ENCODE measurements at places on chromosomes 2 and 18.

DNA sequence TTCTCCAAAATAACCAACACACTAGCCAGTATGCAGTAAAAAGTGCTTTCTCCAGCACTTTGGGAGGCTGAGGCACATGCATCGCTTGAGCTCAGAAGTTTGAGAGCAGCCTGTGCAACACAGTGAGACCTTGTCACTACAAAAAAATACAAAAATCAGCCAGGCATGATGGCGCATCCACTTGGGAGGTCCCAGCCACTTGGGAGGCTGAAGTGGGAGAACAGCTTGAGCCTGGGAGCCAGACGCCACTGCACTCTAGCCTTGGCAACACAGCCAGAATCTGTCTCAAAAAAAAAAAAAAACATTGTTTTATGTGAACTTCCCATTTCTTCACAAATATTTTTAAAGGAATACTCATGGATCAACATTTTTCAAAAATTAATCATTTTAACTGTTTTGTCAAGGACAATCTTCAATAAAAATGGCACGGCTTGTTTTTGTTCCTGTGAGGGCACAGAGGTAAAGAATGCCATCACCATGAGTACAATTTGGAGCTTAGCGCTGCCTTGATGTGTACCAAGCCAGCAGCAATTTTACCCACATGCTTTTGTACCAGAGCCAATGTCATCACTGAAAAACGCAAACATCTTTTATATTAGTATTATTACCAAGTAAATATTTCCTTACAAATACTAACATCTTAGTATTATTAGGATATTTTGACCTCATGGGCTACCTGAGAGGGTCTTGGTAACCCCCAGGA, 26.7 kb downstream of the RAB1A start:
- peaks cover 23% of the 10 kb centered on the region for H3K4me1 ChIP-seq
- no peaks in the 10 kb centered on the region for H3K27me3 ChIP-seq
- H3K36me3 ChIP-seq, result peaks cover 17% of the 10 kb centered on the region

GRCh38 chr18:23487738-23488570, 15.4 kb upstream of the RMC1 start:
- H3K36me3 ChIP-seq, result no peaks in the 10 kb centered on the region
- H3K4me3 ChIP-seq, result peak overlapping the region; percentile 60
- DNase-seq, result no peak
- H3K27ac ChIP-seq, result peak overlapping the region; percentile 91
- H3K27me3 ChIP-seq, result no peaks in the 10 kb centered on the region

GRCh38 chr2:134668821-134669220, 50.0 kb downstream of the TMEM163 start:
- no peaks in the 10 kb centered on the region for H3K27me3 ChIP-seq
- H3K4me3 ChIP-seq, result no peak overlapping the region
- DNase-seq, result no peak
- no peaks in the 10 kb centered on the region for H3K36me3 ChIP-seq

GRCh38 chr2:201150454-201151020, 32.4 kb upstream of the CASP10 start:
- no peak overlapping the region for H3K4me3 ChIP-seq
- DNase-seq, result no peak
- H3K4me1 ChIP-seq, result peaks cover 28% of the 10 kb centered on the region
- peaks cover 28% of the 10 kb centered on the region for H3K36me3 ChIP-seq
- H3K27me3 ChIP-seq, result no peaks in the 10 kb centered on the region

DNA sequence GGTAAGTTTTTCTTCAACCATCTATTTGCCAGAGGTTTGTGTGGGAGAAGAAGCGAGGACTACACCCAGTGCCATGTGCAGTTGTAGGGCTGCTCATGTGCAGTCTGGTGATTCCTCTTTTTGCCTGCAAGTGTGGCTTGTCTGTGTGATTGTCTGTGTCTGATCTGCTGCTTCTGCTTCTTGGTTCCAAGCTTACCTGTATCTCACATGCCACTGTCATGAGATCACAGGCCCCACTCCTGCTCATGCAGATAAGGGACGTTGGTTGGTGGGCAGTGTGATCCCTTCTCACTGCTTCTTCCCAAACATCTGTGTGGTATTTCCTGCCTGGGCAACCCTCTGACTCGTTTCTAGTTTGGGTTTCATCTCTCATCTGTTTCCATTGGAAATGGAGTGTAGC, 27.1 kb downstream of the RRM2 start:
- no peak for DNase-seq
- H3K4me3 ChIP-seq, result no peak overlapping the region
- H3K27me3 ChIP-seq, result no peaks in the 10 kb centered on the region
- no peaks in the 10 kb centered on the region for H3K36me3 ChIP-seq

GRCh38 chr2:128412181-128412871, 93.7 kb upstream of the HS6ST1 start:
- H3K27me3 ChIP-seq, result no peaks in the 10 kb centered on the region
- no peak overlapping the region for H3K4me3 ChIP-seq

DNA sequence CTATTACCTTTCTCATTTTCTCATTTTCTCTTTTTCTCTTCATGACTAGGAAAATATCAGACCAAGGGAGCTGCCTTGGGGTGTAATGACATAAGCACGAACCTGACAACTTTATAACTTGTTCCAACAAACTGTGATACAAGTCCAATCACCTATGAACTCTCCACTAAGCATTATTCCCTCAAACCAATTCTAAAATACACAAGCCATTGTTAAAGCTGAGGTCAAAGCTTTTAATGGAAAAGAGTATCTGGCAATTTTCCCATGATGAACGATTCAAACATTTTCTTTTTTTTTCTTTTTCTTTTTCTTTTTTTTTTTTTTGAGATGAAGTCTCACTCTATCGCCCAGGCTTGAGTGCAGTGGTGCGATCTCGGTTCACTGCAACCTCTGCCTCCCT, 48.4 kb upstream of the NARS1 start:
- H3K27ac ChIP-seq, result no peak overlapping the region
- DNase-seq, result no peak
- H3K36me3 ChIP-seq, result peaks cover 3% of the 10 kb centered on the region
- H3K27me3 ChIP-seq, result no peaks in the 10 kb centered on the region
- H3K4me3 ChIP-seq, result no peak overlapping the region
- peaks cover 13% of the 10 kb centered on the region for H3K4me1 ChIP-seq

DNA sequence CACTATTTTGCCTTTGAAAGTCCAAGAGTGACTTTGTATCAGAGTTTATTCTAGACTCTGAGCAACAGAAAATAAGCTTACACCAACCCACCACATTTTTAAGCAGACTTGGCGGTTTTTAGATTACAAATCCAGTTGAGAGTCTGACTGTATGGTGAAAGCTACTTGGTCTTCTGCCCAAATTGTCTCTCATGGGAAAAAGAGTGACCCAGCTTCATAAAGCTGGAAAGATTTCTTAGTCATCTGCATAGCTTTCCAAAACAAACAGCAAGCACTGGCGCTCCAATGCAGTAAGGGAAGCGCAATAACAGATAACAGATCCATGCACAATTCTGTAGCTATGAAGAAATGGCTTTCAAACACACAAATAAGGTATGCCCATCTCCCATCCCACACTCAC, 7.1 kb downstream of the DSG1 start:
- no peaks in the 10 kb centered on the region for H3K4me1 ChIP-seq
- H3K27ac ChIP-seq, result no peak overlapping the region
- no peaks in the 10 kb centered on the region for H3K36me3 ChIP-seq
- no peaks in the 10 kb centered on the region for H3K27me3 ChIP-seq
- DNase-seq, result no peak

DNA sequence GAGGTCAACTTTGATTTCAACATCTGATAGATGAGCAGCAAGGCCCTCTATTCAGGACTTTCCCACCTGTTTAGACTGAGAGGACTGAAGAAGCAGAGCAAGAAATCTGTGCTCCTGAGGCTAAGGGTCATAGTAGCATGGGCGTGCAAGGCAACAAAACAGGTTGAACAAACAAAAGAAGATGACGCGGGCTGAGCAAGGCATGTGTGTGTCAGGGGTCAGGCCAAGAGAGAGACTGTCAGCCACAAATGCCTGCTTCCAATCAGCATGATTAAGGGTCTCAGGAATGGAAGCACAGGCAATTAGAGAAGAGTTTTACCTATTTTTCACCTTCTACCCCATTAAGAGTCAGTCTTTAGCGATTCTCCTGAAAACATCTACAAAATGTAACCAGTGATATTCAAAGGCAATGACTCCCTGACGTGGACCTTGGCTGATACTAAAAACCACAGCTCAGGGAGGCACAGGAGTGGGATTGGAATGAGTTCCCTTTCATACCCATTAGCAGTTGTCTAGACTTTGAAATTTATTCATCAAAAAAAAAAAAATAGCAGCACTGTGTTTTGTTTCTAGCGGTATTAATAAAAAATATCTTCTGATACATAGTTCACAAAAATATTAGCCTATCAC, 81.9 kb downstream of the DYNAP start:
- H3K27ac ChIP-seq, result no peak overlapping the region
- H3K27me3 ChIP-seq, result no peaks in the 10 kb centered on the region
- no peaks in the 10 kb centered on the region for H3K36me3 ChIP-seq
- no peaks in the 10 kb centered on the region for H3K4me1 ChIP-seq

GRCh38 chr2:231218366-231218765, 19.9 kb downstream of the ARMC9 start:
- H3K36me3 ChIP-seq, result peaks cover 22% of the 10 kb centered on the region
- peaks cover 19% of the 10 kb centered on the region for H3K4me1 ChIP-seq
- no peaks in the 10 kb centered on the region for H3K27me3 ChIP-seq
- no peak overlapping the region for H3K27ac ChIP-seq
- no peak for DNase-seq
- H3K4me3 ChIP-seq, result no peak overlapping the region

GRCh38 chr2:209960676-209961630, 41.5 kb upstream of the RPE start:
- no peaks in the 10 kb centered on the region for H3K4me1 ChIP-seq
- no peak overlapping the region for H3K27ac ChIP-seq
- DNase-seq, result no peak

DNA sequence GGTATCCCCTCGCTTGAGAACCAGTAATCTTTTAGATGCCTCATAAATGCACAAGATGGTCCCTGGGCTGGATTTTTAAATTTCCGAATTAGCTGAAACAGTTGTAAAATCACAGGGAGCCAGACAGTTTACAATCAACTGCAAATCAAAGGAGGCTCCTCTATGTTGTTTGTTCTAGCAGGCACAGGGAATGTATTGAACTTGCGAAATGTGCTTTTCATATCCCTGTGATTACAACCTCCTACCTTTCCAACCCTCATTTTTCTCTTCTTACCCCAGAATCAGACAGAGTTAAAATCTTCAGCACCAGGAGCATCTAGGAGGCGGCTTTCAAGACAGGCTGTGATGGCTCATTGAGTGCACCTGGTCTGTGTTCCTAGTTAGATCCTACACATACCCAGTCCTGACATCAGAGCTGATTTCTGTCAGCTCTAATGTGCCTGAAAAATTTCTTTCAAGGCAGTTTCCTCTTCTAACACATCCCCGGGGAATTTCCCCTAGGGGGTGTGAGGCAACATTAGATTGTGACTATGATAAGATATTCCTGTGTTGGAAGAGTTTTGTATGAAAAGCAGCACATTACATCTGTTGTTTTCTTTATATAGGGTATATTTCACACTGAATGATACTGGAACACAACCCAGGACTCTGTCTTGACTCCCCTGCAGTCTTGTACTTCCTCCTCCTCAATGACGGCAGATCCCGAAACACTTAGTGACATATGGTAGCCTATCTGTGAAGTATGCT, 17.9 kb upstream of the CAVIN2 start:
- H3K36me3 ChIP-seq, result no peaks in the 10 kb centered on the region
- no peak overlapping the region for H3K27ac ChIP-seq

DNA sequence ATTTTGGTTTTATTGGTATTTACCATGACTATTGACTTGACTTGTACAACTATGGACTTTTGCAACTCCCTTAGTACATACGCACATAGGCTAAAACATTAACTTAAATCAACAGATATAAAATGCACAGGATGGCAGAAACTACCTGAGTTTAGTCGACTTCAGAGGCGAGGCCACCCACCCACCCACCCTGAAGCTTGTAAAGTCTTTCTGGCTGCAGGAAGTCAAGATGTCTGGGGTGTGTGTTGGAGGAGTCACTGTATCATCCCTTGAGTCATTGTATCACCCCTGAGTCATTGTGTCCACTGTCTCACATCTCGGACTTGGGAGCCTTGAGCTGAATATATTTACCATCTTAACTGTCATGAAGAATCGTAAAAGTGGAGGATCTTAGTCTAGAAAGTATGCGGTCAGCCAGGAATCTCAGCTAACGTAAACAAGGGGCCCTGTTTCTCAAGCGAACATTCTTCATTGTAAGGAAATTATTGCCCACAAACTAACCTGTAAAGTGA, 140.0 kb upstream of the ST6GAL2 start:
- H3K36me3 ChIP-seq, result no peaks in the 10 kb centered on the region
- no peaks in the 10 kb centered on the region for H3K4me1 ChIP-seq
- DNase-seq, result no peak
- no peak overlapping the region for H3K27ac ChIP-seq
- no peaks in the 10 kb centered on the region for H3K27me3 ChIP-seq

DNA sequence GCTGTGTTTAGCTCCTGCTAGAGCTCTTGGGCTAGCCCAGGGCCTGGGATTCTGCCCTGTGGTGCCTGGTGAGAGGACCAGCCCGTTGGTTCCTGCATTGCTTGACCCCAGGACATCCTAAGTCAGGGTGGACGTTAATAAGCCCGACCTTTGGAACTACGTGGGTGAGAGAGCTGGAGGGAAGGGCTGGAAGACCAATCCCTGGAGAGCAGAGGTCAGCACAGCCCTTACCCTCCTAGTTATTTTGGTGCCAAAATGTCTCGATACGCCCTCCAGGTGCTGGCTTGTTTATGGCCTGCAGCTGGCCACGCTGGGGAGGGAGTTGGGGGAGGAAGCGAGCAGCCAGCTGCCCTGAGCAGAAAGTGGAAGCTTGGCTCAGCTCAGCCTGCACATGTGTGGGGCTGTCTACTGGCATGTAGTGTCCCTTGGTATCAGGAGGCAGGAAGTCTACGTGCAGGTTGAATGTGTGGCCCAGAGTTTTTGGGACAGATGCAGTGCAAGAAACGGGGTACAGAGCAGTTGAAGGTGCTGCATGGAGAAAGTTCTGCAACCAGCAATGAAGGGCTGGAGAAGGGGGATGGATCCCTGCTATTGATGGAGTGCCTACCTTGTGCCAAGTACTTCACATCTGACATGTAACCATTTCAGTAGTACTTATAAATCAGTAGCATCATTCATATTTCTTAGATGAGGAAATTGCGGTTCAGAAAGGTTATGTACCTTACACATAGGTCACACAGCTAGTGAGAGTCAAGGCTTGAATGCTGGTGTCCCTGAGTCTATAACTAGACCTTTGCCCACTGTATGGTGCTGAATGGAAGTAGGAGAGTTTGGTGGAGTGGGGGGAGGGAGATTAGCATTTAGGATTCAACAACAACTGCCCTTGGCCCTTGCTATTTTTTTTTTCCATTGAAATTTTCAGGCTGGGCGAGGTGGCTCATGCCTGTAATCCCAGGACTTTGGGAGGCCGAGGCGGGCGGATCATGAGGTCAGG, 5.0 kb upstream of the DGKD start:
- no peaks in the 10 kb centered on the region for H3K27me3 ChIP-seq
- H3K4me3 ChIP-seq, result no peak overlapping the region
- H3K27ac ChIP-seq, result no peak overlapping the region

- H3K4me3 ChIP-seq, result no peak overlapping the region
- no peaks in the 10 kb centered on the region for H3K27me3 ChIP-seq
Observed at GRCh38 chr2:51633073-51633472, 601.1 kb upstream of the NRXN1 start.

DNA sequence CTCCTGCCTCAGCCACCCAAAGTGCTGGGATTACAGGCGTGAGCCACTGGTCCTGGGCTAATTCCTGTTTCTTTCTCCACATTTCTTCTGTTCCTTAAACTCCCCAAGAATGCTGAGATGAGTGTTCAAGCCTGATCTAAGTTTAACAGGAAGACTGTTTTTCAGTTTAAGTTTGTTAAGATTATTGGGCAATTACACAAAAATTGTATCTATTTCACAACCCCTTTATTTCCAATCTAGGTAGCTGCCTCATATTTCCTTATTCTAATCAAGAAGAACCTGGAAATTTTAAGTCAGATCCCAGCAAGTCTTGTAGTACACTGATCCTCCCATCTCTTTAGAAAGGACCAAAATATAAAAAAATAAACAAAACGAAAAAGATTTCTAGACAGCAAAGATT, 11.7 kb downstream of the SFT2D3 start:
- H3K27me3 ChIP-seq, result no peaks in the 10 kb centered on the region
- H3K36me3 ChIP-seq, result peaks cover 18% of the 10 kb centered on the region
- H3K4me3 ChIP-seq, result no peak overlapping the region
- no peaks in the 10 kb centered on the region for H3K4me1 ChIP-seq

All from thoracic aorta (tissue), 2 donors.